ENCODE measurements at places on chromosomes 11 and 22.

DNA sequence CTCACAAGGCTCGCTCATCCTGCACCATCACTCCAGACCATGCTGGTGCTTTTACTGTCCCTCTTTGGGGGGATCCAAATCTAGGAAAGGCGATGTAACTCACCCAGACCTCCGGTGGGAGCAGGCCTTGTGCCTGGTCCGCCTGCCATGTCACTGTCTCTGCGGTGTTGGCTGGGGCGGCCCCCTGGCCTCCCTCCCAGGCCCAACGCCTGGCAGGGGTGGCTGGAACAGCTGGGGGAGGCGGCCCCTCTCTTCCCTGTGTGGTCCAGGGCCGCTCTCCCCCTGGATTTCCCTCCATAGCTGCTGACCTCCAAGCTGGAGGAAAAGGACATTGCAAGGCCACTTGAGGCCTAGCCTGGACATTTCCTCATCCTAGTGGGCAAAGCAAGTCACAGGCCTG is 11.1 kb upstream of the MGAT3 start:
- DNase-seq = no peak

GRCh38 chr11:70689764-70690163 is 291.4 kb downstream of the CTTN start:
- DNase-seq = no peak

DNA sequence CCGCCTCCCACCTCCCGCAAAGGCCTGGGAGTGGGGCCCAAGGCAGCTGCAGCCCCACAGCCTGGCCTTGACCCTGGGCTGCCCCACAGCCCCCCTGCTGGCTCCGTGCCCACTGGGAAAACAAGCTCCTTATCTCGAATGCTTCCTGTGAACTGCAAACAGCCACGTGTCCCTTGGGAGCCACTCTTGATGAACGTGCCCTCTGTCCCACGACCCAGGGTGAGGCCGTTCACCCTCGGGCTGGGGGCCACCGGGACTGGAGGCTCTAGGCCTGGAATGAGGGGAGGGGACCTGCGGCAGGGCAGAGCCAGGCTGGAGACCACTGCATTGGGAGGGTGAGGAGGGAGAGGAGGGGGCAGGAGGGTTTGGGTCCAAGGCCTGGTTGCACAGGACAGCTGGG is 9.5 kb downstream of the H19 start:
- no peak for DNase-seq

GRCh38 chr11:107679255-107680024 is 32.4 kb downstream of the SLN start:
- DNase-seq = no peak

- DNase-seq = no peak
Observed at GRCh38 chr11:116543099-116543498, 229.7 kb downstream of the BUD13 start.

DNA sequence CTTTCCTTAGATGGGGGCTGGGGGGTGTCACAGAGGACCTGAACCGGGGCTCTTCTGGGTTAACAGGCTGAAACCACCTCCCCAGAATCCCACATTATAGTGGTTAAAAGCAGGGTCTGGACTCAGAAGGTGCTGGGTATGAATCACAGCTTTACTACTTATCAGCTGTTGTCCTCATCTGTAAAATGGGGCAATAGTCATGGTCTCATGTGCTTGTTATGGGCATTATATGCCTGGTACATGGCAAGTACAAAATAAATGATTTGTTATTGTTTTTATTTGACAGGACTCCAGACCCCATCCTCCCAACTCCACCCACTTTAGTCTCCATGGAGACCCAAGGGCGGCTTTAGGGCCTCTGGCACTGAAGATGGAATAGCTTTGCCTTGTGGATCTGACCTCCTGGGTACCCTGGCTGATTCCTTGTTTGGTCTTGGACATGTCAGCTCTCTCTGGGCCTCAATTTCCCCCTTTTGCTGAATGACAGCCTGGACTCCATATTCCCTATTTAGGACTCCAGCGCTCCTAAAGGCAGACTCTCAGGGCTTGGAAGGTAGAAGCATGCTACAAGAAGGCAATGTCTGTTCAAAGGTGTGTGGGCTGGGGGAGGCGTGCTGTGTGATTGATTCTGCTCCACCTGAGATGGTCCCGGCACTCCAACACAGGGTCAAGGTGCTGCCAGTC is 812 bp upstream of the SMTN start:
- DNase-seq = no peak

DNA sequence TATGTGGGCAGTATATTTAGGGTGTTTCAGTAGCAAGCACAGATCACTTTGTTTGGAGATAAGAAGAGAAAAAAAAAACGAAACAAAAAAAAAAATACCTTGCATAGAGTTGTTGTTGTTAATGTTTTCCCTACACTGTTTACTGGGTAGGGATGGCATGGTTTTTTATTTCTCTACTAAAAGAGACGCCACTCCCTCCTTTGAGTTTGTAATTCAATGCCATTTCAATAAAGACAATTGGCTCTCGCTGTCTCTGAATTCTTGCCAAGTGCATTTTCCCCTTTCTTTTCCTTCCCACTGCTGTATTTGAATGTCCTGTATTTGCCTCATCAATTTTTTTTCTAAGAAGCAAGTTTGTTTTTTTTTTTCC is 213.9 kb upstream of the UBASH3B start:
- no peak for DNase-seq

GRCh38 chr22:32684822-32685187 is 116.7 kb upstream of the TIMP3 start:
- DNase-seq = no peak

GRCh38 chr22:19760951-19761724 is 560 bp downstream of the TBX1 start:
- no peak for DNase-seq

DNA sequence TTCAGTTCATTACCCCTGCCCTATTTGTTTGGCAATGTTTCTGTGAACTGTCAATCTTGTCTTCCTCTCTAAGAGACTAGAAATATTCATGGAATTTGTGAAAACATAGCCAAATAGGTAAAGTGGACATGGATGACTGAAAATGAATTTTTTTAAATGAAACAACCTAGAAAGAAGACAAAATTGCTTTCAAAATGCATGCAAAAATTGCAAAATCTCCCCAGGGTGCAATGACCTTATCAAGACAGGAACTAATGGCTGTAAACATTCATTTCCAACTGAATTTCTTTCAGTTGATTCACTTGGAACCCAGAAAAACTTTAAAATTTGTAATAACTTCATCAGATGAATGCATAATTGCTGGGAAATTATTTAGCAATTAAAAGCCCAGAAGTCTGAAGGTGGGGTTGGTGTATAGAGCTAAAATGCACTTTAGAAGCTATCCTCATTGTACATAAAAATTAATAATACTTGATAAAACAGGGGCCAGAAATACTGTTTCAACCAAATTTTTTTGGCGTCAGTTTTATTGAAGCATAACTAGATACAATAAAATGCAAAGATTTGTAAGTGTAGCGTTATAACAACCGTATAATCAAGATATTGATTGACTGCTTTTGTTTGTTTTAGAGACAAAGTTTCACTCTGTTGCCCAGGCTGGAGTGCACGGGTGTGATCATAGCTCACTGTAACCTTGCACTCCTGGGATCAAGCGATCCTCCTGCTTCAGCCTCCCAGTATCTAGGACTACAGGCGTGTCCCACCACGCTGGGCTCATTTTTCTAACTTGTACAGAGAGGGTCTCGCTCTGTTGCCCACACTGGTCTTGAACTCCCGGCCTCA is 27.6 kb upstream of the SLC35C1 start:
- DNase-seq = no peak

GRCh38 chr22:43234264-43234988 is 47.5 kb upstream of the TTLL12 start:
- DNase-seq = no peak

DNA sequence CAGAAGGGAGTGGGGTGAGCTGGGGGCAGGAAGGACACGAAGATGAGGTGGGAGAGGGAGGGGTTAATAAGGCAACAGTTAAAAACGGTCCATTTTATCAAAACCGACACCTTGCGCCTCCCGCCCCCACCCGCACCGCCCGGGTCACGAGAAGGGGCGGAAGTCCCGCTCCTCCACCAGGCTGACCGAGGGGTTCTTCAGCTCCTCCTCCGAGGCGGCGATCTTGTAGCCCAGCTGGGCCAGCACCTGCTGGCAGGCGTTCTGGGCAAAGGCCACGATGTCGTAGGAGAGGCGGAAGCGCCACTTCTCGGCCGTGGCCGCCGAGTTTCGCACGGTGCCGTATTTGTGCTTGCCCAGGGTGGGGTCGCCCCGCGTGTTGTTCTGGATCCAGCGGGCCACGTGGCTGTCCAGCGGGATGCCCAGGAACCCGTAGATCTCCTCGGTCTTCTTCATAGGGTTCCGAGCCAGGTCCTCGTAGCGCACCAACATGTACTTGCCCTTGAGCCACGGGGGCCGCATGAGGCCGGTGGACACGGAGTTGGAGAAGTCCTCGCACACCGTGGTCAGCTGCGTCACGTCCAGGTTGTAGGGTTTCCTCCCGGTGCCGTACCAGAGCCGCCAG is 15.8 kb downstream of the CHST1 start:
- DNase-seq = no peak

DNA sequence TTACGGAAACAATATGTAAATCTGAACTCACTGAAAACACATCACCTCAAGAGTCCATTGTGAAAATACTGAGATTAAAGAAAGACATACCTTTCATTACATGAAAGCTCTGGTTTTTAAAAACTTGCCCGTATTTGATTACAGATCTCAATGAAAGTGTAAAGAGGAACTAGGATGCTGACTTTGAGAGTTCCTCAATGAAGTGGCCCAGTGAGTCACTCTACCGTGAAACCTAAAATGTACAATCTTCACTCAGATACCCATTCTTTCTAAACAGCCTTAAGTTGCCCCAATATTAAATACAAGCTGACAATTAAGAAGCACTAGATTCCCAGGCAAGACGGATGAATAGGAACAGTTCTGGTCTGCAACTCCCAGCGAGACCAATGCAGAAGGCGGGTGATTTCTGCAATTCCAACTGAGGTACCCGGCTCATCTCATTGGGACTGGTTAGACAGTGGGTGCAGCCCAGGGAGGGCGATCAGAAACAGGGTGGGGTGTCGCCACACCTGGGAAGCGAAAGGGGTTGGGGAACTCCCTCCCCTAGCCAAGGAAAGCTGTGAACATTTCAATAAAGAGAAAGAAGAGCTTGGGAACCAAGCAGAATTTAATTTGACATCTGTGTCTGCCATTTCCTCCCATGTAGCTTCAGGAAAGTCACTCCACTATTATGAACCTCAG is 33.8 kb upstream of the OR9G4 start:
- DNase-seq = no peak

- no peak for DNase-seq
Observed at GRCh38 chr11:61512435-61512834, 3.9 kb downstream of the LRRC10B start.

GRCh38 chr11:59854871-59855270 is 9.6 kb upstream of the CBLIF start:
- DNase-seq = no peak

- no peak for DNase-seq
Observed at GRCh38 chr11:2177076-2177475, 5.5 kb upstream of the TH start.

GRCh38 chr11:114179234-114179941 is 116.8 kb upstream of the NNMT start:
- no peak for DNase-seq

DNA sequence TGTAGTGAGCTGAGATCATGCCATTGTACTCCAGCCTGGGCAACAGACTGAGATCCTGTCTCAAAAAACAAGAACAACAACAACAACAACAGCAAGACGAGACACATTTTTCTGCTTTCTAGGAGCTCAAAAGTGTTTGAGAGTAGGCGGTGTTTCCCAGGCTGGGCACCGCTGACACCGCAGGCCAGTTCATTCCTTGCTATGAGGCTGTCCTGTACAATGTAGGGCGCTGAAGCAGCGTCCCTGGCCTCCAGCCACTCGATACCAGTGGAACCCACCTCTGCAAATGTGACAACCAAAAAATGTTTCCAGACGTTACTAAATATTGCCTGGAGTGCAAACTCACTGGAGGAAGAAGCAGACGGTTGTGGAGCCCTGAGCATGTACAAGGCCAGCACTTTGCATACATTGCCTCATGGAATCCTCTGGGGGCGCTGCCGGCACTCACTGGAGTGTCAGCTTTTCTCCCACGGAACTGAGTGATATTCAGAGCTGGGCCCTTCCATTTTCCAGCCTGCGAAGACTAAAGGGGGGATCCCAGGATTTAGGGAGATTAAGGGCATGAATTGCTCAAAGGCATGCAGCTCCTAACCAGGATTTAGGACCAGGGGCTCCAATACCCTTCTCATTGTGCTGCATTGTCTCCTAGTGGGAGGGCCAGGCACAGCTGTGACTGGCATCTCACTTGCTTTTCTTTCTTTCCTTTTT is 5.8 kb upstream of the MIEF1 start:
- DNase-seq = peak; percentile 19

DNA sequence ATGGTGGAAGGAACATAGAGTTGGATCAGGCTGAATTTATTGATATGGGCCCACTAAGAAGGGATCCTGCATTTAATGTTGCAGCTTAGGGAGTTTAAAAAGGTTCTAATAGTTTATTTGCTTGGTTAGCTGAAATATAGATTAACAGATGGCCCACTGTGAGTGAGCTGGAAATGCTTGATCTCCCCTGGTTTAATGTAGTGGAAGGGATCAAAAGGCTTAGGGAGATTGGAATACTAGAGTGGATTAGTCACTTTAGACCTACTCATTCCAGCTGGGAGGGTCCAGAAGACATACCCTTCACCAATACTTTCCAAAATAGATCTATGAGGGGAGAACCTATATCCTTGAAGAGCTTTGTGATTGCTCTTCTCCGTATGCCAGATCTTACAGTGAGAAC is 130.1 kb upstream of the ZC3H12C start:
- DNase-seq = no peak

- no peak for DNase-seq
Observed at GRCh38 chr11:119522609-119523008, 99.6 kb upstream of the THY1 start.

DNA sequence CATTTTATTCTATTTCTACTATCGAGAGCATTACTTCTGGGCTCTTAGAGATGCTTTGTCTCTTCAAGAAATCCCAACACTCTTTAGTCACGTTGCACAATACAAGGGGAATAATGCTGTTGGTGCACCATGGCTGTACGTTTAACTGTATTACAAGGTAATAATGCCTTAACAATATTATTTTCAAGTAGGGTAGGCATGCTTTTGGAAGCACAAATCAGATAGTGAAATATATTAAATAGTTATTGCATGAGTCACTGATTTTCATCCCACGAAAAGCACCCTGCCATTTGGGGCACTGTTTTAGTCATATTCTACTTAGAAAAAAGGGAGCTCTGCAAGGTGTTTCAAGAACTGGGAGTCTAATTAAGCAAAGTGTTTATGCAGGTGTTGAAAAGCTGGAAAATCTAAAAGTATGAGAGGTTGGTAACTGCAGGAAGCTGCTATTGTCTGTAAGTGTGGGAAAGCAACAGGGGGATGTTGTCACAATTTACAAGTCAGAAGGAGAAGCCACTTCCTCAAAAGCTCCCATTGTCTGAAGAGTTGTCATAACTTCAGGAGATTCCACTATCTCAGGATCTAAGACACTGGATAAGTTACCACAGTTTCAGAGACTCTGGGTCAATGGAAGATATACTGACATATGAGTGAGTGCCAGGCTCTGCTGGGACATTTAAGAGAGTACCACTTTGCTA is 218.2 kb downstream of the JRKL start:
- no peak for DNase-seq

- no peak for DNase-seq
Observed at GRCh38 chr11:82794490-82794889, 60.8 kb upstream of the FAM181B start.

GRCh38 chr11:69909561-69910518 is 90.6 kb upstream of the FGF3 start:
- DNase-seq = no peak
